Bladder microvascular endothelial cell (primary cell): ENCODE measurements at places on chromosomes 1 and 21. TPM values are rescaled to one million over a fixed set of nuclear protein-coding genes. Genes with fewer than 3 reads are reported as not detected.

The HEYL gene
- total RNA-seq = 0.06 and 0.32 TPM in 2 replicates

The AADACL4 gene
- total RNA-seq = not detected in 2 replicates

The HP1BP3 gene
- 157 and 268 TPM in 2 replicates for total RNA-seq

The MPZ gene
- total RNA-seq = 0.76 and 0.81 TPM in 2 replicates

The IL22RA1 gene
- not detected in 2 replicates for total RNA-seq

The IKBKE gene
- 6.5 and 35.0 TPM in 2 replicates for total RNA-seq

The NEGR1 gene
- 0.16 and 5.6 TPM in 2 replicates for total RNA-seq

The KRTAP21-2 gene
- not detected in 2 replicates for total RNA-seq

The IVL gene
- total RNA-seq = not detected in 2 replicates

The MIXL1 gene
- 0.06 TPM in 1 of 2 replicates, not detected in the other for total RNA-seq

The PLD5 gene
- not detected in 2 replicates for total RNA-seq

The CACHD1 gene
- 4.5 and 12.2 TPM in 2 replicates for total RNA-seq

The CHIT1 gene
- not detected in 2 replicates for total RNA-seq

The TTC22 gene
- not detected in 2 replicates for total RNA-seq

The REN gene
- total RNA-seq = under 0.01 and 0.19 TPM in 2 replicates

The KLHDC7A gene
- total RNA-seq = not detected in 2 replicates

The VTCN1 gene
- total RNA-seq = not detected in 2 replicates

The OR14K1 gene
- total RNA-seq = not detected in 2 replicates

The HPDL gene
- 1.4 and 1.5 TPM in 2 replicates for total RNA-seq

The VANGL2 gene
- not detected in 2 replicates for total RNA-seq

The BARHL2 gene
- total RNA-seq = under 0.01 TPM in 1 of 2 replicates, not detected in the other

The EVI5 gene
- total RNA-seq = 26.1 and 36.2 TPM in 2 replicates

The NCAM2 gene
- total RNA-seq = 1.5 and 5.8 TPM in 2 replicates

The SMIM1 gene
- 0.44 and 0.49 TPM in 2 replicates for total RNA-seq

The SERPINC1 gene
- not detected in 2 replicates for total RNA-seq

The CELA2A gene
- total RNA-seq = not detected in 2 replicates

The ASCL5 gene
- total RNA-seq = not detected in 2 replicates

The C21orf58 gene
- 4.9 and 5.2 TPM in 2 replicates for total RNA-seq

The GJA8 gene
- total RNA-seq = not detected in 2 replicates

The CLIC6 gene
- not detected in 2 replicates for total RNA-seq

The KCNJ9 gene
- not detected in 2 replicates for total RNA-seq

The HPCAL4 gene
- not detected in 2 replicates for total RNA-seq

The NBPF6 gene
- total RNA-seq = not detected in 2 replicates

The PGLYRP4 gene
- total RNA-seq = not detected in 2 replicates

The HES5 gene
- under 0.01 TPM in 1 of 2 replicates, not detected in the other for total RNA-seq

The GSTM5 gene
- not detected in 2 replicates for total RNA-seq

The ARHGAP30 gene
- not detected in 2 replicates for total RNA-seq

The UBE2U gene
- total RNA-seq = 0.13 TPM in 1 of 2 replicates, not detected in the other

The TARS2 gene
- 7.4 and 11.5 TPM in 2 replicates for total RNA-seq
